Activated CD4-positive, alpha-beta T cell treated with anti-CD3 and anti-CD28 coated beads, Interleukin-2, amount 50 U/mL, for 4 hours (primary cell): ENCODE measurements at places on chromosomes 3 and 15.

GRCh38 chr15:100284701-100285100 lies 57.1 kb downstream of the ADAMTS17 start:
- no peak for DNase-seq

GRCh38 chr3:106339551-106339950 lies 470.7 kb upstream of the CBLB start:
- DNase-seq, result no peak

DNA sequence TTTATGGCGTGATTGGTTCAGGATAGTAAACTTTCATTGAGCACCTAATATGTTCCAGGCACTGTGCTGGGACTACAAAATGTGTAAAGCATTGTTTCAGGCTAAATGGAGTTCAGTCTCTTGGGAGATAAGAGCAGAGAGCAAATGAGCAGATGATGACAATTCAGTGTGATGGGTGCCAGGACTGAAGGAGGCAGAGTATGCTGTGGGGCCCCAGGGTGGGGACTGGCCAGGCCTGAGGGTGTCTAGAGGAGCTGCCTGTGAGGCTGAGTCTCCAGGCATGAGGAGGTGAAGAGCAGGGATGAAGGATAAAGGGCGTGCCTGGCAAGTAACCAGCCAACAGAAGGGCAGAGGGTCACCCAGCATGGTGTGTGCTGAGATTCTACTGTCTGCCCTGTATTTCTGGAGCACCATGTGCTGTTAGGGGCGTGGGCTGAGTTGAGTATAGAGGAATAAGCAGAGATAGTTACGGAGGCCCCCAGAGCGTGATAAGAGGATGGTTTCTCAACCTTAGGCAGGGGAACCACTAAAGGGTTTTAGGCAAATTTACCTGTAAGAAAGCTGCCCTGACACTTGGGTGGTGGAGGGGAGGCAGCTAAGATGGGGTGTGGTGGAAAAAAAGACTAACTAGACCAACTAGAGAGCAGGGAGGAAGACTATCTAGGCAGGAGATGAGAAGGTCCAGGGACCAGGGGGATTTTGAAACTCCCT lies 38.5 kb downstream of the EPHB1 start:
- DNase-seq, result no peak

- DNase-seq, result no peak
These were observed 100.7 kb downstream of the MEX3B start for GRCh38 chr15:81945014-81945615.

GRCh38 chr3:52123106-52123725 lies 31.0 kb downstream of the POC1A start:
- peak; percentile 72 for DNase-seq

DNA sequence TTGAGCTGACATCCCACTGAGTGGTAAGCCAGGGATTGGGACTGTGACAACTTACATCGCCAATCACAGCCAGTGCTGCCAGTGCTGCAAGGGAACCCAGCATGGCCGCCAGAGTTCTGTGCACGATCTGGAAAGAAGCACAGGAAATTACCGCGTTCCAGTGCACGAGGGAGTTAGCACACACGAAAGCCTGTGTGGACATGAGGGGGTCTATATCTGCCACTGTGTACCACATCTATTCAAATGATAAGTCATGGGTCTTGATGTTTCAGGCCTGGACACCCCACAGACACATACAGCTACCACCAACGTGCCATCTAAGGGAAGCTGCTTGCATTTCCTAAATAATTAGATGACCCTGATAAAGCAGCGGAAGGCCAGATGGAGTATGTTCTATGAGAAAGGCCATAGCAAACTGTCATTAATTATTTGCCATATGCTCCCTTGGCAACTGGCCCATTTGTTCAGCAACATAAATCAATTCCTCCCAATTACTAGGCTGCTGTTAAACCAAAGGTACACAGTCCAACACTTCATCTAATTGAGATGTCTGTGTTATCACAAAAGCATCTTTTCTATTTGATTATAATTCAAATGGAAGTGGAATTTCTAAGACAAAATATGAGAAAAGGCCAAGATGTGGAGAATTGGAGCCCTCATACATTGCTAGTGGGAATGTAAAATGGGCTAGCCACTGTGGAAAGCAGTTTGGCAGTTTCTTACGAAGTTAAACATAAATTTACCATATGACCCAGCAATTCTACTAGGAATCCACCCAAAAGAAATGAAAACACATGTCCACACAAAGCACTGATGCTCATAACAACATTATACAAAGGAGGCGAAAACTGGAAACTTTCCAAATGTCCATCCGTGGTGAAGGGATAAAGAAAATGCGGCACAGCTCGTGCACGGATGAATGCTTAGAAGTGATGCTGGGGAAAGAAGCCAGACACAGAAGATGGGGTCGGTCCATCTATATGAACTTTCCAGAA lies 108.3 kb downstream of the OCA2 start:
- DNase-seq, result no peak
